Naive thymus-derived CD8-positive, alpha-beta T cell (primary cell): ENCODE measurements at places on chromosomes 12 and 14.

DNA sequence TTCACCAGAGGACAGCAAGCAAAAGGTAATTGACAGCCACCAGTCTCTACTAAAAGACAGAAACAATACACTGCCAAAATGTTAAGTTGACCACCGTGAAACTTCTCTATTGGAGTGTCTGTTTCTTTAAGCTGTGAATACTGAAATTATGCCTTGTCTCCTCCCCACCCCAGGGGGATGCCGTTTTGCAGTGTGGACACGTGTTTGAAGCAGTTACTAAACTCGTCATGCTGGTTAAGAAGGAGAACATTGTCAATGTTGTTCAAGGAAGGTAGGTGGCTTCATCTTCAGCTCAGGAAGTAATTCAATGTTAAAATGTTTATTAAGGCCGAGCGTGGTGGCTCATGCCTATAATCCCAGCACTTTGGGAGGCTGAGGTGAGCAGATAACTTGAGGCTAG lies 32.8 kb downstream of the KCTD10 start:
- H3K36me3 ChIP-seq: peaks cover 2% of the 10 kb centered on the region
- DNase-seq: no peak
- H3K4me3 ChIP-seq: no peak overlapping the region
- no peaks in the 10 kb centered on the region for H3K27me3 ChIP-seq

DNA sequence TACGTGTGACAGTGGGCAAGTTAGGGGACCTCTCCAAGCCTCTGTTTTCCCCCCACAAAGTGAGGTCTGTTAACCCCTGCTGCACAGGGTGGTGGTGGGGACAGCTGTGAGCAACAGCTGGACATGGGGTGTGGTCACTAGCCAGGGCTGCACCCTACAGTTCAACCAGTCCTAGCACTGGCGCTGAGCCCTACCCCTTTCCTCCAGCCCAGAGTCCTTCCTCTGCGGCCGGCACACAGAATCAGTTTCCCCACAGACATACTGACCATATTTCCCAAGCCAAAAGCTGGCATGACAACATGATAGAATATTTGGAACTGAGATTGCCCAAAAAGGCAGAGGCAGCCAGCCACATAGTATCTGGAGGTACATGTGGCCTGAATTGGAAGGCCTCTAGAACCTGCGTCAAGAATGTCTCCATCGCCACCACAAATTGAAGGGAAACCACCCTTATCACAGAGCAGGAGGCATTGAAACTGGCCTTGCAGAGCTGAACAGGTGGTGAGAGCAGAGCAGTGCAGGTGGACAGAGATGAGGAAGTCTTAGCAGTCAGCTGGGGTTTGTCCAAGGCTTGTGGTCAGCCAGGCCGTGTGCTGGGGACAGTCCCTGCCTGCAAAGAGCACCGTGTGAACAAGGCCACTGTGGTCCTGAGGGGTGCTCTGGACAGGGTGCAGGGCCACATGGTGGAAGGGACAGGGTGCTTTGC lies 21.2 kb downstream of the DEGS2 start:
- H3K36me3 ChIP-seq: peaks cover 23% of the 10 kb centered on the region
- H3K27ac ChIP-seq: peak overlapping the region; percentile 14
- DNase-seq: no peak
- no peak overlapping the region for H3K4me3 ChIP-seq
- H3K4me1 ChIP-seq: peaks cover 6% of the 10 kb centered on the region

DNA sequence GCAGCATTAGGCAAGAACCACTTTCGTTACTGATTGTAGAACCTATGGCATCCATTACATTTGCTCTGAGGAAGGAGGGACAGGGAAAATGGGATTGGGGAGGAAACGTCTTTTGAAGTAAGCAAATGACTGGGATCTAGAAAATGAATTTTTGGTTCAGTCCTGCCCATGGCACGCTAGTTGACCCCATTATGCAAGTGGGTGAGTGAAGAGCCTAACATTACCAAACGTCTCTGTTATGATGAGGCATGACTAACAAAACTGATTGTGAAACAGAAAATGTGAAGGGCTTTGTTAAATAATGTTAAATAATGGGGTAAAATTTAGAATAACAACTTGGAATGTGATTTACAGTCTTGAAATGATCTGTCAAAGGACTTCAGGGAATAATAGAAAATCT lies 38.9 kb downstream of the CPSF2 start:
- H3K27me3 ChIP-seq: no peaks in the 10 kb centered on the region
- peaks cover 4% of the 10 kb centered on the region for H3K4me1 ChIP-seq
- peaks cover 38% of the 10 kb centered on the region for H3K36me3 ChIP-seq

- no peak for DNase-seq
- H3K4me3 ChIP-seq: no peak overlapping the region
- H3K27ac ChIP-seq: no peak overlapping the region
- peaks cover 10% of the 10 kb centered on the region for H3K4me1 ChIP-seq
- H3K27me3 ChIP-seq: peaks cover 15% of the 10 kb centered on the region
- H3K36me3 ChIP-seq: peaks cover 3% of the 10 kb centered on the region
Measured at GRCh38 chr12:46983959-46984841, 95.2 kb upstream of the PCED1B start.

GRCh38 chr14:103126873-103127304 lies 3.6 kb downstream of the TNFAIP2 start:
- no peak overlapping the region for H3K4me3 ChIP-seq
- no peak overlapping the region for H3K27ac ChIP-seq
- peaks cover 7% of the 10 kb centered on the region for H3K4me1 ChIP-seq
- H3K36me3 ChIP-seq: no peaks in the 10 kb centered on the region
